Kidney tubule cell (primary cell): ENCODE measurements at places on chromosomes 2 and 18.
A peak's percentile ranks its signal among the peaks of the same experiment; 100 is the strongest.

DNA sequence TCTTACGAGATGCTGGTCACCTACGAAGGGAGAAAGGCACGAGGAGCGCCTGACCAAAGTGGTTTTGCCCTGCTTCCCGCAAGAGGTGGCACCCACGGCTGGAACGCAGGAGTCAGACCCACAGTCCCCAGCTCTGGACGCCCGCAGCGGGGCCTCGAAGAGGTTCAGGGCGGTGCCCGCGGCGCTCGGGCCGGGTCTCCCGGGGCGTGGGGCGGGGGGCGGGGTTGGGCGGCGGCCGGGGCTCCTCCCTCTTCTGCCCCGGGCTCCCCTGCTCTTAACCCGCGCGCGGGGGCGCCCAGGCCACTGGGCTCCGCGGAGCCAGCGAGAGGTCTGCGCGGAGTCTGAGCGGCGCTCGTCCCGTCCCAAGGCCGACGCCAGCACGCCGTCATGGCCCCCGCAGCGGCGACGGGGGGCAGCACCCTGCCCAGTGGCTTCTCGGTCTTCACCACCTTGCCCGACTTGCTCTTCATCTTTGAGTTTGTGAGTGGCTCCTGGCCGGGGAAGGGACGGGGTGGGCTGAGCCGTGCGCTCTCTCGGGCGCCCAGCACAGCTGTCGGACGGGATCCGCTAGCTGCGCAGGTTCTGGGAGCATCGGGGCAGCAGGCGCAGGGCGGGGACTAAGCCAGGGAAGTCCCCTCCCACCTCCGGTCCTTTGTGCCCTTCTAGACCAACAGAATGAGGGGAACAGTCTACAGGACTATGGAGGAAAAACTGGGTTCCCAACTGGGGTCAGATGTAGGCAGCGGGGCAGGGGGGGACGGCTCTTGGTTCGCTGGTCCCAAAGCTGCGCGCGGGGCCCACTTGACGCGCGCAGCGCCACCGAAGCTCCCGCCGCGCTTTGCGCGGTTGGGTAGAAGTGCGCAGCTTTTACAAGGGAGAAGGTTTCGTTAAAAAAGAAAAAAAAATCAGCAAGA lies at the start of gene MAL:
Gene MAL (plus strand): TSS at position 303 of the 914 bp plus-strand sequence. CDS start 85 bp downstream, at position 388.
- DNase-seq, result peak; percentile 75

GRCh38 chr2:60633615-60634014 lies 80.2 kb upstream of the BCL11A start:
- no peak for DNase-seq

DNA sequence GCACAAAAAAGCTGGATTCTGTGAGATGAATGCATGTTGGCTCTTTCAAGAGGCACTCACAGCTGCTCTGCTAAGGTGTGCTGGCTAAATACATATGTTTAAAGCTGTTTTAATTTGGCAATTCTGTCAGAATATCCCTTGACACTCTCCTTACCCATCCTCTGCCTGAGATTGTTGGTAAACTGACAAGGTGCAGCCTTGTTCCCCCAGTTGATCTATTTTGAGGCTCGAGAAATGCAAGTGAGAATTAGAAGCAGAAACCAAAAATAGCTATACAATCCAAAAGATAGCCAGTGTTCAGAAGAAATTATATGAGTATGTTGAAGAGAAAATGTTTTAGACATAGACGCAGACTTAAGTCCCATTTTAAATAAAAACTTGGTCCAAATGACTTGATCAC lies 971.7 kb upstream of the GYPC start:
- no peak for DNase-seq

GRCh38 chr18:60191926-60192325 lies 180.6 kb downstream of the MC4R start:
- no peak for DNase-seq

DNA sequence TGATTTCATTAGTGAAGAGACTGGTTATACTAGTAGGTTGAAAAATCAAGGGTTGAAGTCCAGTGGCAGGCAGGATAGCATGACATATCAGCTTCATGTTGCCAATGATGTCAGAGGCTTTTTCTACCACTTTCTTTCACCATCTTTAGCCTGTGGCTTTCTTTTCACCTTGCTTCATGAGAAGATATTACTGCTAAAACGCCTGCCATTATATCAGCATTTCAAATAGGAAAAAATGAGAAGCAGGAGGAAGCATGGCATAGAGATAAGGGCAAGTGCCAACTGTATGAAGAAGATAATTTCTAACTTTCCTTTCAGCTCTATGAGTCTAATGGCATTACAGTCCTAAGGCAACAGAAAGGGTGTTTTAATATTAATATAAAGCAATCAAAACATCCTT lies 270.2 kb upstream of the SYT4 start:
- no peak for DNase-seq

GRCh38 chr18:12839526-12840196 lies 44.4 kb downstream of the PTPN2 start:
- peak; percentile 30 for DNase-seq

- DNase-seq, result no peak
Observed at GRCh38 chr2:98572211-98572610, 36.1 kb downstream of the COA5 start.

DNA sequence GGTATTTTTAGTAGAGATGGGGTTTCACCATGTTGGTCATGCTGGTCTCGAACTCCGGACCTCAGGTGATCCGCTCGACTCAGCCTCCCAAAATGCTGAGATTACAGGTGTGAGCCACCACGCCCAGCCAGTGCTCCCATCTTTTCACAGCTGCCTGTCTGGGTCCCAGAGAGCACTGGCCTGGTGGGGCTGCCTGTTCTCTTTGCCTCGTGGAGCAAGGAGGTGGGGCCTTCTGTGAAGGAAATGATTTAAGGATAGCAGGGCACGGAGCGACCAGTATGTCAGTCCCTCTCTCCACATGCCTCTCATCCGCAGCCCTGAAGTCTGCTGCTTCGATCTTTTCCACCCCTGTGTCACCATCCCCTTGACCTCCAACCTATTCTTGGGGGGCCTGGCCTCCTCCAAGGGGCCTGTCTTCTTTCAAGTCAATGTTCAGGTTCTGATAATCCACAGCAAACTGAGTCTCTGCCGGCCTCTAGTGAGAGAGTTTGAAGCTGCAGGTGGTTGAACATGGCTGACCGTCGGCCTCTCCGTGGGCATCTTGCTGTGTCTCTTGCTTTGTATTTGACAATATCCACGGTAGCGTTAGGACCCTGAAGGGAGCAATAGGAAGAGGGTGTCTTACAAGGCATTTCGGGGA lies 28.2 kb upstream of the GIGYF2 start:
- DNase-seq, result no peak

GRCh38 chr2:31227110-31227509 lies 6.8 kb upstream of the EHD3 start:
- DNase-seq, result no peak

- no peak for DNase-seq
Observed at GRCh38 chr2:124035001-124035400, 9.9 kb downstream of the CNTNAP5 start.

DNA sequence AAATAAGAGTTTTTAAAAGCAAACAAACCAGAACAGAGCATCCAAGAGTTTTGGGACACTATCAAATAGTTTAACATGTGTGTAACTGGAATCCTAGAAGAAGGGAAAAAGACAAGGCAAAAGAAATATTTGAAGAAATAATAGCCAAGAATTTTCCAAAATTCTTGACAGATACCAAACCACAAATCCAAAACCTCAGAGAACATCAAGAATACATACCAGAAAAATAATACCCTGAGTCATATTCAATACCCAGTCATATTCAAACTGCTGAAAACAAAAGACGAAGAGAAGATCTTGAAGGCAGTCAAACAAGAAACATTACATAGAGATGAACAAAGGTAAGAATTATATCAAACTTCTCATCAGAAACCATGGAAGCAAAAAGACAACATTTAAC lies 22.9 kb downstream of the INO80C start:
- DNase-seq, result no peak

GRCh38 chr2:232422051-232422450 lies 15.4 kb downstream of the ALPG start:
- no peak for DNase-seq

- no peak for DNase-seq
Observed at GRCh38 chr2:37737507-37737906, 66.1 kb upstream of the CDC42EP3 start.

DNA sequence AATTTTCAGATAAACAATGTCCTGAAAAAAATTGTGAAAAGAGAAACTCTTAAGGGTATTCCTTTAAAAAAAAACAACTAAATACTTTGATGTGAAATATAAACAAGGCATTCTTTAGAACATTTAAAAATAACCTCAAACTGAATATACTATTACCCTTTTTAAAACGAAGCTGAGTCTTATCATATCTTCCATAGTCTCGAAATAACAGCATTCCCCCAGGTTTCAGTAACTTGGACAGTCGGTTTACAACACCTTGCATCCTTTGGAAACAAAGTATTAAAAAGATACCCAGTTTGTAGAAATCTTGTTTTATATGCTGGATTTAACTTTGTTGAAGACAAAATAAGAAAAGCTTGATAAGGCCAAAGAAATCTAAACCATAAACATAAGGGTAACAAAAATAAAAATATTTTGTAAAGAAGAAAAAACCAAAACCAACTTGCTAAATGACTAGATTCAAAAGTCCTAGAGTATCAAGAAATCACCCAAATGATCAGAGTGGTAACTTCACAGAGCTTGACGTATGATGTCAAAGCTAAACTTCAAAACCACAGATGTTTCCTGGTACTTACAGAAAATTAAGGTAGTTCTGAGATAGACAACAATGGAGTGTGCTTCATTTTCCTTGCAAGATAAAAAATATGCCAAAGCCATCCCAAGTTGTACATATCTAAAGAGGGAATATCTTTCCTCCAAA lies 107.8 kb downstream of the METTL8 start:
- no peak for DNase-seq

- peak; percentile 92 for DNase-seq
Observed at GRCh38 chr2:169080250-169081069, 11.1 kb downstream of the DHRS9 start.

DNA sequence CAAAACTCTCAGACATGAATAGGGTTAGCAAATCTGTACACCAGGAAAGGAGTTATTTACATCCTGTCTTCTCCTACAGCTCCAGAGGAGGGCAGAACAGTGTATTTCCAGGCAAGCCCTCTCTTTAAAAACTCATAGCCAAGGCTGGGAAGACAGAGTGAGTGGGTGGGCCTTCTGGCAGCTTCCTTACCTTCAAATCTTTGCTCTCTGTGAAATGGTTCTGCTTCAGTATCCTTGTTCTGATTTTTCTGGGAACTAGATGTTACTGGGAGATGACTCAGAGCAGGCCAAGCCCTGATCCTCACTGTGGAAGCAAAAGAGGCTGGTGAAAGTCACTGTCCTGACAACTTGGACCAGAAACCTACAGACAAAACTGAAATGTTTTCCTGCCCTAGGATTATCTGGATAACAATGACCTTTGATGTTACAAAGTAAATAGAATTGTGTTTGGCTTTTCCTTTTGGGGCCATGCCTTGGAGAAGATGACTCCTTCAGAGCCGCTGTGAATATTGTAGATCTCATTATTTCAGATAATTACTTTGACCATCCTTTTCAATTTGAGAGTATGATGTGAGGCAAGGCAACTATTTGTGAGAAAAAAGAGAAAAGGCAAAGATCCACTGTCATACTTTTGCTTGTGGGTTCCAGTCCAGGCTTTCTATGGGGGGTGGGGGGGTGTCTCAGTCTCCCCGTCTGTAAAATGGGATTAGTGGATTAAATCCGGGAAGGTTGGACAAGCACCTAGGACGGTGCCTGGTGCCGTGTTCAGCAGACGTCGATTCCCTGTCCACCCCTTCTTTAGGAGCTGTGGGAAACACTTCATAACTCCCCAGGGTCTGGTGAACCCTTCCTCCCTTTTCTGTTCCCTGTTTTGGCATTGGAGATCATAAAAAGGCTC lies 644 bp upstream of the QPCT start:
- peak; percentile 76 for DNase-seq

GRCh38 chr2:84257831-84258230 lies 201.2 kb downstream of the SUCLG1 start:
- no peak for DNase-seq

GRCh38 chr2:33312355-33312754 lies 164.1 kb upstream of the RASGRP3 start:
- DNase-seq, result no peak

- DNase-seq, result no peak
Observed at GRCh38 chr18:73942081-73942625, 205.5 kb downstream of the FBXO15 start.

DNA sequence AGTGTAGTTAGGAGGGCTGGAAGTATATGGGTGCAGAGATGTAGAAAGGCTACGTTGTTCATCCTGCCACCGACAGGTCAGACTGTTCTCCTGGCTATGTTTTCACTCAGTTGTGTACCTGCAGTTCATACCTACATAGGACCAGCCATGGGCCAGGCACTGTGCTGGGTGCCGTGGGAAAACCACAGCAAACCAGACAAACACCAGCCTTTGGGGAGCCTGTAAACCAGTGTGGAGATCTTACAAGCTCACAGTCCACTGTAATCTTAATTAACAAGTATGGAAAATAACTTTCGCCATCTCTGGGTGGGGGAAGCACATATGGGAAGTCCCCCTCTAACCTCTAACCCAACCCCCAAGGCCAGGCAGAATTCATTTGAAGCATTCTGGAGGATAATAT lies 12.7 kb downstream of the NCK2 start:
- DNase-seq, result no peak

DNA sequence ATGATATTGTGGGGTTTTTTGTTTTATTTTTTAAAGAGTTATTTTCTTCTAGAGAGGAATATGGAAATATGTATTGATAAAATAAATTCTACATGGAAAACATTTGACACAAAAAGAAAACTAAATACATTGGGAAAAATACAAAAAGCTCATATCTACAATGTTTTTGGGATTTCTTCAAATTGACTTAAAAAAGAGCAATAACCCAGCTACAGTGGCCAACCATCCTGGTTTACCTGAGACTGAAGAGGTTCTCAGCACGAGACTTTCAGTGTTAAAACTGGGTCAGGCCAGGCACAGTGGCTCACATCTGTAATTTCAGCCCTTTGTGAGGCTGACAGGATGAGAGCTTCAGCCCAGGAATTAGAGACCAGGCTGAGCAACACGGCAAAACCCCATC lies 56.7 kb upstream of the MYCN start:
- no peak for DNase-seq

- DNase-seq, result no peak
Observed at GRCh38 chr18:44096016-44096415, 584.7 kb upstream of the SETBP1 start.

DNA sequence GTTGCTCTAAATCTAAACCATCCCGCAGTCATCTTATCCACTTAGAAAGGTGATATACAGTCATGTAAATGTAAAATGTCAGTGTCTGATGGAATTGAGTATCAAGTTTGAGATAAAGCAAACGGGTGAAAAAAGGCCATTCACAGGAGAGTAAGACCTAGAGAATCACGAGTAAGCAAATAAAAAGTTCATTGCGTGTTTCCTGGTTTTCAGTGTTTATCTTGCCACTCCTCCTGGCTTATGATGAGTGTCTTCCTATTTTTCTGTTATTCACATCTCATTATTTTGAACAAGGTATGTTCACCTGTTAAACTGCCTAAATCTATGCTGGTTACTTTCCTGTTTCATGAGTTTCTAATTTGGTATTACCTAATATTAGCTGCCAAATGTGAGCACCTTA lies 68.8 kb downstream of the ITGA4 start:
- DNase-seq, result no peak

GRCh38 chr2:122368576-122369243 lies 613.3 kb downstream of the TSN start:
- no peak for DNase-seq

GRCh38 chr2:224576088-224576715 lies 9.0 kb downstream of the CUL3 start:
- DNase-seq, result peak; percentile 35

- DNase-seq, result peak; percentile 4
Observed at GRCh38 chr18:80253871-80254492, 6.7 kb upstream of the PARD6G start.
